Esophagus squamous epithelium (tissue), 5 donors: ENCODE measurements at places on chromosomes 6 and 20.
A peak's percentile ranks its signal among the peaks of the same experiment; 100 is the strongest.

DNA sequence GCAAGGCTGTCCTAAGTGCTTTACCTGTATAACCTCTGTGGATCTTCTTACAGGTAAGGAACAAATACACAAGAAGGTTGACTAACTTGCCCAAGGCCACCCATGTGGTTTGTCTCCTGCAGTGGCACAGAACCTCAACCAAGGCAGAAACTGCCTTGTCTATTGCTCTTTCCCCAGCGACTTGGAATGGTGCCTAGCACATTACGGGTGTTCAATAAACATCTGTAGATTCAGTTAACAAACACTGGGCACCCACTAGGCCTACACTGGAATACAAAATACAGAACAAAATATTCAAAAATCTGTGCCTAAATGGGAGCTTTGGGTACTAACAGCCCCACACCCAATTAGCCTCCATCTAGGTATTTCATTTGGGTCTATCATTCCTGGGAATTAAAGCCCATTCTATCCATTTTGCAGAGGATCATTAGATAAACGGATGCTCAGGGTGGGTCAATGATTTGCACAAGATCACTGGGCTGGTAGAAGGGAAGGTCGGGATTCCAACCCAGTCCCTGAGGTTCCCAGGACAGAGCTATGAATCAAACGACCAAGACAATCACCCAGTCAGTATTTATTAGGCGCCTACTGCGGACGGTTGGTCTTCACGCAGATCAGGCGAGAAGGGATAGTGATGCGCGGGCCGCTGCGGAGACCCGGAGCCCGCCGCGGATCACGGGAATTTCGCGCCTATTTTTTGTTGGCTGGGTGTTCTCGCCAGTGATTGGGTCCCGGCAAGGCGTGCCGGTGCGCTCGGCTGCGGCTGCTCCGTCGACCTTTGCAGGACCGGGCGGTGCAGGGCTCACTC is at the start of gene STK35:
TSS of gene STK35 (plus strand) at position 771 of the 808 bp plus-strand sequence. CDS start 55 bp downstream, outside the sequence.
- no peaks in the 10 kb centered on the region for H3K36me3 ChIP-seq
- peak within 1 kb of the TSS; percentile 84 for H3K4me3 ChIP-seq
- peak within 1 kb of the TSS; percentile 96 for H3K27ac ChIP-seq
- DNase-seq: no peak
- H3K4me1 ChIP-seq: peaks cover 8% of the 10 kb centered on the region

DNA sequence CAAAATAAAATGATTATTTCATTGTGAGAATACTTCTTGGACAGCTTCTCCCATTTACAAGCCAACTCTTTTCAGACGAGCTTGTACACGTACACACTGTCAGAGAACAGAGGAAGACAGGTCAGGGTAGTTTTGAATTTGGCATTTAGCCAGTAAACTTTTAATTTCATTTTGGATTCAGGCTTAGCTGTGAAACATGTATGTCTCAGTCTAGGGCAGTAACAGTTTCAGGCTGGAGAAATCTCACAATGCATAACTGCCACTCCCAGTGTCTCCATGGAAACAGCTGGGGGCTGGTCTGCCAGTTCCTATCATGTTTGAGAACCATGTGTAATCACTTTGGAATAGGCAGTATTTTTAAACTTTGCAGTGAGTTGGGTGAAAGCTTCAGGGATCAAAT is 22.0 kb upstream of the QKI start:
- peaks cover 48% of the 10 kb centered on the region for H3K4me1 ChIP-seq
- H3K4me3 ChIP-seq: no peak overlapping the region
- no peak for DNase-seq
- H3K27me3 ChIP-seq: no peaks in the 10 kb centered on the region
- H3K36me3 ChIP-seq: no peaks in the 10 kb centered on the region

- H3K27me3 ChIP-seq: no peaks in the 10 kb centered on the region
- H3K4me1 ChIP-seq: no peaks in the 10 kb centered on the region
- H3K36me3 ChIP-seq: no peaks in the 10 kb centered on the region
- DNase-seq: no peak
- H3K4me3 ChIP-seq: no peak overlapping the region
Measured at GRCh38 chr20:9141921-9142320, 73.0 kb downstream of the PLCB4 start.

GRCh38 chr6:79201983-79202382 is 32.5 kb downstream of the HMGN3 start:
- peaks cover 43% of the 10 kb centered on the region for H3K36me3 ChIP-seq

DNA sequence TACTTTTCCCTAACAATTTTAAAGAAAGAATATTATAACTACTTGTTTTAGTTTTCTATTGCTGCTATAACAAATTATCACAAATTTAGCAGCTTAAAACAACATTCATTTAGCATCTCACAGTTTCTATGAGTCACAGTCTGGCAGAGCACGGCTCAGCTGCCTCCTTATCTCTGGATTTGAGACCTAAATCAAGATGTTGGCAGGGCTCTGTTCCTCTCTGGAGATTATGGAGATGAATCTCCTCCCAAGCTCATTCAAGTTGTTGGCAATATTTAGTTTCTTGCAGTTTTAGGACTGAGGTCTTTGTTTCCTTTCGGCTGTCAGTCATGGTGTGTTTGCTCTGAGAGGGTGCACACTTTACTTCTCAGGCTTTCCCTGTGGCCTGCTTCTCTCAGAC is 1065.8 kb upstream of the EYS start:
- H3K27me3 ChIP-seq: no peaks in the 10 kb centered on the region
- no peak overlapping the region for H3K27ac ChIP-seq
- no peaks in the 10 kb centered on the region for H3K36me3 ChIP-seq
- no peaks in the 10 kb centered on the region for H3K4me1 ChIP-seq

DNA sequence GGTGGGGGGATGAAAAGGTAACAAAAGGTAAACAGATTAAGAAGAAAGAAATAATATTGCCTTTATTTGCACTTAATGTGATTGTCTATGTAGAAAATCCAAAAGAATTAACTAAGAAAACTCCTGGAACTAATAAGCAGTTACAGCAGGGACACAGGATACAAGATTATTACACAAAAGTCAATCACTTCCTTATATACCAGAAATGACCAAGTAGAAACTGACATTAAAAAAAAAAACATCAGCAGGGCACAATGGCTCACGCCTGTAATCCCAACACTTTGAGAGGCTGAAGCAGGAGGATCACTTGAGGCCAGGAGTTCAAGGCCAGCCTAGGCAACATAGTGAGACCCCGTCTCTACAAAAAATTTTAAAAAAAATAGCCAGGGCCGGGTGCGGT is 123.2 kb upstream of the RIPOR2 start:
- no peaks in the 10 kb centered on the region for H3K36me3 ChIP-seq
- no peak overlapping the region for H3K4me3 ChIP-seq
- DNase-seq: no peak
- no peak overlapping the region for H3K27ac ChIP-seq
- H3K27me3 ChIP-seq: no peaks in the 10 kb centered on the region

DNA sequence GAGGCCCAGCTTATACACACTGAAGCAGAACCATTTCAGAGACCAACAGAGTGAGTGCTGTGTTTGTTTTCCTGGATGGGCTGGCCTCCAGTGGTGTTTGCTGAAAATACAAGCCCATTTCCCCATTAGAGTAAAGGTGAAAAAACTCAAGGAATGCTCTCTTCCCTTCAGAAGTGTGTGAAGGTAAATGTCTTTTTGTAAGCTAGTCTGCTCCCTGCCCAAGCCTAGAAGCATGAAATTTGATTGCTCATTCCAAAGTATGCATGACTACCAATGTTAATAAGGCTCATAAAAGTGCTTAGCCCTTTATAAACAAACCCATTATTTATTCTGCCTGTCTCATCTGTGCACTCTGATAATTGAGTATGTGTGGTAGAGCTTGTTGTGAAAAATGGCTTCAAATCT is 59.1 kb downstream of the ADGRF1 start:
- no peaks in the 10 kb centered on the region for H3K4me1 ChIP-seq
- no peaks in the 10 kb centered on the region for H3K36me3 ChIP-seq
- H3K4me3 ChIP-seq: no peak overlapping the region
- DNase-seq: no peak

- H3K27me3 ChIP-seq: no peaks in the 10 kb centered on the region
- DNase-seq: peak; percentile 45
- H3K36me3 ChIP-seq: no peaks in the 10 kb centered on the region
Measured at GRCh38 chr6:32195902-32196681, 3.6 kb upstream of the GPSM3 start.

GRCh38 chr6:31558631-31559500 is 11.5 kb downstream of the NFKBIL1 start:
- no peak overlapping the region for H3K4me3 ChIP-seq
- H3K4me1 ChIP-seq: peaks cover 50% of the 10 kb centered on the region
- DNase-seq: no peak
- H3K27ac ChIP-seq: peak overlapping the region; percentile 63
- H3K27me3 ChIP-seq: no peaks in the 10 kb centered on the region
- peaks cover 11% of the 10 kb centered on the region for H3K36me3 ChIP-seq

DNA sequence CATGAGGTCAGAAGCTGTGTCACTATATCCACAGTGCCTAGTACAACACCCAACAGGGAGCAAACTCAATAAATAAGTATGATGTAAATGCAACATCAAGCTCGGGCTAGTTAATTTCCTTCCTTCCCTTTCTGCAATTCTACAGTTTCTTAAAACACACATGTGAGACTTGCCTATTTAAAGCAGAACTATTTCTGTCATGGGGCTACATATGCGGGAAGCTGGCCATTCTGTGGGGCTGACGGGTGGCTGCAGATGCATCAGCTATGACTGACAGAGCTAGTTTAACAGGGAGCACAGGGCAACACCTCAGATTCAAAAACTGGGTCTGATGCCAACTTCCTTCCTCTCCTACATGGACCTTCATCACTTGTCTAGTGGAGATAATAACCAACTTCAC is 118.1 kb upstream of the ENPP5 start:
- no peak overlapping the region for H3K27ac ChIP-seq
- H3K36me3 ChIP-seq: no peaks in the 10 kb centered on the region
- H3K27me3 ChIP-seq: no peaks in the 10 kb centered on the region
- no peak for DNase-seq

- no peaks in the 10 kb centered on the region for H3K27me3 ChIP-seq
- H3K4me3 ChIP-seq: no peak overlapping the region
- no peak overlapping the region for H3K27ac ChIP-seq
- DNase-seq: no peak
- no peaks in the 10 kb centered on the region for H3K36me3 ChIP-seq
Measured at GRCh38 chr6:134493789-134494188, 175.9 kb upstream of the SGK1 start.

- H3K4me1 ChIP-seq: no peaks in the 10 kb centered on the region
- no peaks in the 10 kb centered on the region for H3K27me3 ChIP-seq
- no peak for DNase-seq
Measured at GRCh38 chr6:100823041-100823440, 58.1 kb downstream of the ASCC3 start.

DNA sequence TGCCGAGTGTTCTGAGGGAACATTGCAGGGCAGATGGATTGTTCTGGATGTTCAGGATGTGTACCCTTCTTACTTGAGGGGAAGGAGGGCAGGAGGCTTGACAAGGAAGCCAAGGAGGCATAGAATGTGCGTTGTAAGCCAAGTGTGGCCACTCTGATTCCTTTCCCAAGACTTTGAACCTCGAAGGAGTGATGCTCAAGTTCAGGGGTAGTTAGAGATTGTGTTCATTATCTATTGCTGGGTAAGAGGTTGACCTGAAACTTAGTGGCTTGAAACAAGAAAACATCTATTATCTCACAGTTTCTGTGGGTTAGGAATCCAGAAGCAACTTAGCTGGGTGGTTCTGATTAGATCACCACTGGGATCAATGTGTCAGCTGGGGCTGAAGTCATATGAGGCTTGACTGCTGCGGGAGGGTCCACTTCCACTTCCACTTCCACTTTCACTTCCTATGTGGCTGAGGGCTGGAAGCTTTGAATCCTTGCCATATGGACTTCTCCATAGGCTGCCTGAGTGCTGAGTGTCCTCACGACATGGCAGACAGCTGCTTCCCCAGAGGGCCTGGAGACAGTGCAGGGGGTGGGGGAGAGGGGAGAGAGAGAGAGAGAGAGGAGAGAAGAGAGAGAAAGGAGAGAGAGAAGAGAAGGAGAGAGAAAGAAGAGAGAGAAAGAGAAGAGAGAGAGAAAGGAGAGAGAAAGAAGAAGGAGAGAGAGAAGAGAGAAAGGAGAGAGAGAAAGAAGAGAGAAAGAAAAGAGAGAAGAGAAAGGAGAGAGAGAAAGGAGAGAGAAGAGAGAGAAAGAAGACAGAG is 6.9 kb upstream of the CD40 start:
- H3K27me3 ChIP-seq: peaks cover 45% of the 10 kb centered on the region
- H3K4me1 ChIP-seq: no peaks in the 10 kb centered on the region
- no peaks in the 10 kb centered on the region for H3K36me3 ChIP-seq
- H3K4me3 ChIP-seq: no peak overlapping the region
- H3K27ac ChIP-seq: no peak overlapping the region

- peak; percentile 56 for DNase-seq
- H3K4me3 ChIP-seq: peak overlapping the region; percentile 82
- no peaks in the 10 kb centered on the region for H3K27me3 ChIP-seq
- H3K4me1 ChIP-seq: no peaks in the 10 kb centered on the region
- no peaks in the 10 kb centered on the region for H3K36me3 ChIP-seq
- peak overlapping the region; percentile 93 for H3K27ac ChIP-seq
Measured at GRCh38 chr6:20403070-20403765, 1.5 kb downstream of the E2F3 start.

- H3K27me3 ChIP-seq: no peaks in the 10 kb centered on the region
- H3K4me1 ChIP-seq: peaks cover 7% of the 10 kb centered on the region
- DNase-seq: no peak
- H3K36me3 ChIP-seq: peaks cover 18% of the 10 kb centered on the region
Measured at GRCh38 chr6:150891888-150892485, 26.5 kb downstream of the MTHFD1L start.

- DNase-seq: no peak
- H3K4me3 ChIP-seq: no peak overlapping the region
- H3K27ac ChIP-seq: no peak overlapping the region
- H3K27me3 ChIP-seq: no peaks in the 10 kb centered on the region
- H3K36me3 ChIP-seq: no peaks in the 10 kb centered on the region
- no peaks in the 10 kb centered on the region for H3K4me1 ChIP-seq
Measured at GRCh38 chr6:97867177-97867576, 584.2 kb upstream of the MMS22L start.

DNA sequence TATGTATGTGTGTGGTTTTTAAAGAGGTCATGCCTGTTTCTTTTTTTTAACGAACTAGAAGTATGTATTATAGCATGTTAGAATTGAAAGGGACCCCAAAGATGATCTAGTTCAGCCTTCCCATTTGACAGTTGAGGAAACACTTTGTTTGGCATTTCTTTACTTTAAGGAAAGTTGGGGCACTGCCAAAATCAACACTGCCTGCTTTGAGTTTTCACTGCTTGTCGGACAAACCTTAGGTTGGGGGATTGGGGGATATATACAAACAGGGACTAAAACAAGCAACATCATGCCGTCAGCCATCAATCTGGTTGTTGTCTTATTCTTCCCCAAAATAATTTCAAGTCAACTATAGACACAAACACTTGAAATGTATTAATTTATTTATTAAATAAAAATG is 14.1 kb upstream of the CALHM6 start:
- no peaks in the 10 kb centered on the region for H3K27me3 ChIP-seq
- H3K36me3 ChIP-seq: no peaks in the 10 kb centered on the region
- H3K4me1 ChIP-seq: peaks cover 14% of the 10 kb centered on the region
